ENCODE measurements at places on chromosomes 13 and 19. TPM values are rescaled to one million over a fixed set of nuclear protein-coding genes. Genes with fewer than 3 reads are reported as not detected.
A peak's percentile ranks its signal among the peaks of the same experiment; 100 is the strongest.

DNA sequence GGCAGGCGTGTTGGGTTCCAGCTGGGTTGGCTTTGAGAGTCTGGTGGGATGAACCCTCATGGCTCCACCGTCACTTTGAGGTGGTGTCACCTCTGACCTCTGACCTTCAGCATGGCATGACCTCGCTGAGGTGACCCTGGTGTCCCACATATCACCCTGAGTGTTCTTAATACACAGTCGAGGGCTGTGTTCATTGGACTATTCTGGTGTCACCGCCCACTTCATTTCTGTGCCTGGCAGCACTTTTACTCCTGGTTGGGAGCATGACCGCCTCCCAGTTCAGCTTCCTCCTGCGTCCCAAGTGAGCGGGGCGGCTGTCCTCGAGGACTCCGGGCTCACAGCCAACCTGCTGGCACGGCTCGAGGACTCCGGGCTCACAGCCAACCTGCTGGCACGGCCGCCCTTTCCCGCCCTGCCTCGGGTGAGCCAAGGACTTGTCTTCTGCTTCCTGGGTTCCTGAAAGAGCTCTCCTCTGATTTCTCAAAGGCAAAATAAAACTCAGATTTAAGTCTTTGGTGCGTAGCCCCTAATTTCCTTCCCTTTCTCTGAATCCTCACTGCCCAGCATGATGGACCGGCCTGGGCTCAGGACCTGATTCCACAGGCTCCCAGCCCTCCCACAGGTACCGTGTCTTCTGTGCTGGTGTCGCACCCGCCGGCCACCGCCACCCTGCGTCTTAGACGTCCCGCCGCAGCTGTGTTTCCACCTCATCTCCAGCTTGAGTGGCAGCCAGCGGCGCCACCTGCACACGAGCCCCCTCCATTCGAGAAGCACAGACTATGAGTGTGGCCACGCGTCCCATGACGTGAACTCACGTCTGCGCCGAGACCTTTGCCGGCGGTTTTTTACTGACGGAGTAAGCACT is 10.4 kb downstream of the ATP4B start:
- peak; percentile 30 for DNase-seq

DNA sequence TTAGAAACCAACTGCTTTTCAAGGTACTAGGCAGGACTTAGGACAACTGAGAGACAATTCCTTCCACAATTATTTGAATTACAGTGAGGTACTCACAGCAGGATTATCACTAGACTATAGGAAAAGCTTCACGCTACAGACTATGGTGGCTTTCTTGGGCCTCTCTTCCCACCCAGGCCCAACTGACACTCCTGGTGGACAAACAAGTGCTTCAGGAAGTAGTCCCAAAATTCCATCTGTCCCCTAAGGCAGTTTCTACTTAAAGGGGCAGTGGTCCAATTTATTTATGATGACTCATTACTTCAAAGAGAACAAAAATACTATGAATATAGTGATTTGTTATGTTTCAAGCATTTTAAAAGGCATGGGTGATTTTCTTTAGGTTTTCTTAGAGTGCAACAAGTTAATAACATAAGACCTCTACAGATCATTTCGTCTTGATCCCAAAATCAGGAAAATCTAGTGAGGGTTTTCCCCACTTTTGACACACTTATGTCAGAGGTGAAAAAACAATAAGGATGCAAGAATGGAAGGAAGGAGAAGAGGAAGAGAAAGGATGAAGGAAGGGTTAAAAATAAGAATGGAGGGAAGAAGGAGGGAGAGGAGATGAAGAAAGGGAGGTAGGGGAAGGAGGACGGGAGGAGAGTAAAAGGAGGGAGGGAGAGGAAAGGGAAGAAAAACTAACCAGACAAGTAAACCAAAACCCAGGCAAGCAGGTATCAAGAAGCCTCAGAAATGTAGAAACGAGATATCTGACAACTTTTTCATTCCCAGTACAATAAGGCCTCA is 100.7 kb downstream of the SERP2 start:
- DNase-seq = no peak

DNA sequence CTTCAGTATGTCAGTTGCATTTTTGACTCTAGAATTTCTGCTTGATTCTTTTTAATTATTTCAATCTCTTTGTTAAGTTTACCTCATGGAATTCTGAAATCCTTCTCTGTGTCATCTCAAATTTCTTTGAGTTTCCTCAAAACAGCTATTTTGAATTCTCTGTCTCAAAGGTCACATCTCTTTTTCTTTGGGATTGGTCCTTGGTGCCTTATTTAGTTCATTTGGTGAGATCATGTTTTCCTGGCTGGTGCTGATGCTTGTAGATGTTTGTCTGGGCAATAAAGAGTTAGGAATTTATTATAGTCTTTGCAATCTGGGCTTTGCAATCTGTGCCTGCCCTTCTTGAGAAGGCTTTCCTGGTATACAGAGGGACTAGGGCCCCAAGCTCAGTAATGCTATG is 18.5 kb upstream of the KBTBD7 start:
- DNase-seq = no peak

DNA sequence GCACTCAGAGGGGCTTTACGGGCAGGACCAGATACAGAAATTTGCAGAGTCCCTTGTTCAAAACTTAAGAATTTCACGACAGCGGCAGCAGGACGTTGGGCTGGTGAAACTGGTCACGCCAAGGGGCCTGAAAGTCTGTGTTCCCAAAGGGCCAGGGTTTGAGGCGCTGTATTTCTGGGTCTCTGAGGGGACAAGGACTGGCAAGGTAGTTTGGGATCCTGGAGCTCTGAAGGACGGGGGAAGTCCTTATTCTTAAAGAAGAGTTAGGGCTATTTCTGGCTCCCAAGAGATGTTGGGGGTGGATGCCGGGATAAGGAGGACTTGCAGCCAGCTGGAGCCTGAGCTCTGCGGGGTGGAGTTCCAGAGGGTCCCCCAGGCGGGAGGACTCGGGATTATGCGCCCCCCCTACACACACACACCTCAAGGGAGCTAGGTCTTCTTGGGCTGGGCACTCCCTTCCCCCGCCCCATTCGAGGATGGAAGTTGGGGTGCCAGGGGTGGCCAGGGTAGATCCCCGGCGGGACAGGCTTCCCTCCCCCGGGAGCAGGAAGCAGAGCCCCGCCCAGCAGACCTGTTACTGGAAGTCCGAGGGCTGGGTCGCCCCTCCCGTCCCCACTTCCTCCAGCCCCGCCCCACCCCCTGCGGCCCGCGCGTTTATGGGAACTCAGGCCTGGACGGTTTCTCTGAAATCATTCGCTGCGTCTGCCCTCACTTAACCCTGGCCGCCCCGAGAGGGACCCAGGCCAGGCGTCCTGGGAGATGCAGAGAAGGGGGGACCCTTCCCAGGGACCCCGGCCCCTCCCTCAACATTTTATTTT is 5.6 kb downstream of the BCL3 start:
- peak; percentile 51 for DNase-seq

PCDH8 gene
- not detected for total RNA-seq

POU2F2 gene
- total RNA-seq = 6.4 TPM
